ENCODE measurements at places on chromosomes 12 and 14.
A peak's percentile ranks its signal among the peaks of the same experiment; 100 is the strongest.

- DNase-seq: no peak
These were observed 26.0 kb upstream of the IL22 start for GRCh38 chr12:68279227-68280054.

- no peak for DNase-seq
These were observed 13.8 kb downstream of the TAOK3 start for GRCh38 chr12:118358612-118359540.

GRCh38 chr12:84397263-84397662 lies 515.3 kb downstream of the SLC6A15 start:
- no peak for DNase-seq

DNA sequence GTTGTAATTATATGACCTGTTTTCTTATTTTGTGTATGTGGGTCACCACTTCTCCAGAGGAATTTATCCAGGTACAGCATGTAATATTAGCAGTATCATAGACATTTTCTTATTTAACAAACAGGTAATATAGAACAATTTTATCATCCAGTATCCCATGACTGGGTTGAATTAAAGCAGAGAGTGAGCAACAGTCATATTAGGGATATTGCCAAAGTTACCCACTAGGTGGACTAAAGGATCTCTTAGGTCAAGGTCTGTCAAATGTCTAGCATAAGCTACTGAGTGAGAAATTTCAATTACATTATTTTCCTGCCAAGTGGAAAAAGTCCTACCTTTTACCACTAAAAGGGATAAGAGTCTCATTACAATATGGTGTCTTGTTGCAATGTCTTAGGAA lies 62.1 kb upstream of the TRIM9 start:
- DNase-seq: no peak

DNA sequence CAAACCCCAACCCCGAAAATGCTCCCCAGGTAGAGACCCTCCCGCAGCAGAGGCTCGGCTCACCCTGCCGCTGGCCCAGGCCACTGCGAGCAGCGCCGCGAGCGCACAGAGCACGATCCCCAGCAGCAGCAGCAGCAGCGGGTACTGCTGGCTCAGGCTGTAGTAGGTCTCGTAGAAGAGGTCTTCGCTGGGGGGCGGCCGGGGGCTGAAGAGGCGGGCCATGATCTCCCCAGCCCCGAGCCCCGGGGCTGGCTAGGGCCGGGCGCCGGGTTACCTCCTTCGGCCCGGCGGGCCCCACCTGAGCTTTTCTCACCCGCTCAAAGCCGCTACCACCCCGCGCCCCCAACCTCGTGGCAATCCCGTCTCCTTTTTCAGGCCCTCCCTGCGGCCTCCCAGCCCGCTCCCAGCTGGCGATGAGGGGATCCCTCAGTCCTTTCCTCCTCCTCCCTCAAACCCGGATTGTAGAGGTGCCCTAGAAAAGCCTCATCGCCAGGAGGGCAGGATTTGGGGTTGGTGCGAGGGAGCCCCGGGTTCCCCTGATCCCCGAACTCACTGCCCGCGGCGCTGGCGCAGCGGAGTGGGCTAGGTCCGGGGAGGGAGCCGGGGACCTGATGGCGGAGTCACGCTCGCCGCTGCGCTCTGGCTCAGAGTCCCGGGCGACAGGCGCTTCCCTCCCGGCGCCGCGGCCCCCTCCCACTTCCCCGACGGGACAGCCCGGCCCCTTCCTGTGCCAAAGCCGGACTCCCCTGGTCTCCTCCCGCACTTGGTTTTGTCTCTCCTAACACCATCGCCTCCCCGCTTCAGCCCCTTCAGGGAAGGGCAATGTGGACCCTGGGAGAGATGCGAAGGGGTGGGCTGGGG lies at the start of gene ADCY4:
ADCY4 (minus strand) TSS at position 641 of the 861 bp plus-strand sequence; CDS start at position 222, 419 bp downstream.
- no peak for DNase-seq

DNA sequence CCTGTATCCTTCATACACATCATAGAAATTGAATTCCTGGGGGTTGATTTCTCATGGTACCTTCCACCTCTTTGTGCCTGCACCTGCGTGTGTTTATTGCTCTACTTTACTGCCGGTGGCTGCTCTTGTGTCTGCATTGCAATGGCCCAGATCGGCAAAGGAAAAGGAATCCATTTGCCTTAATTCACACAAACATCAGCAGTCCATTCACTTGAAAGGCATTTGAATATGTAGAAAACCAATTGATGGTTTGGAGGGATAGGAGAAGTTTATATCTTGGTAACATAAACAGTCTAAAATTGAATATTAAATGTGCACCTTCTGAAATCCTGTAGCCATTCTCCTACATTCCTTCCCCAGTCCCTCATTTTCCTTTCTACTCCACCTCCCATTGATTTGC lies 74.0 kb downstream of the SNAPC1 start:
- no peak for DNase-seq

- no peak for DNase-seq
These were observed 23.3 kb downstream of the TC2N start for GRCh38 chr14:91844029-91844428.

DNA sequence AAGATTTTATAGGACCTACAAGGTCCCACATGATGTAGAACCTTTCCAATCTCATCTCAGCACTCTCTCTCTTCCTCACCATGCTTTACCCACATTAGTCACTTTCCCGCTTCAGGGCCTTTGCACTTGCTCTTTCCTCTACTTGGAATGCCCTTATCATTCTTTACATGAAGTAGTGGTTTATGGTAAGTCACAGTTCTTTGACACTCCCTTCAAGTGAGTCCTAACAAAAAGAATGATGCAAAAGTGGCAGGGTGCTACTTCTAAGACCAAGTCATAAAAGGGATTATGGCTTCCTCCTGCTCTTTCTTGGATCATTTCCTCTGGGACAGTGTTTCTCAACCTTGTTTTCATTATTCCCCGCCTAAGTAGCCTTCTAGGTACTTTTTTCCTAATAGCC lies 13.1 kb downstream of the TMBIM4 start:
- DNase-seq: no peak

DNA sequence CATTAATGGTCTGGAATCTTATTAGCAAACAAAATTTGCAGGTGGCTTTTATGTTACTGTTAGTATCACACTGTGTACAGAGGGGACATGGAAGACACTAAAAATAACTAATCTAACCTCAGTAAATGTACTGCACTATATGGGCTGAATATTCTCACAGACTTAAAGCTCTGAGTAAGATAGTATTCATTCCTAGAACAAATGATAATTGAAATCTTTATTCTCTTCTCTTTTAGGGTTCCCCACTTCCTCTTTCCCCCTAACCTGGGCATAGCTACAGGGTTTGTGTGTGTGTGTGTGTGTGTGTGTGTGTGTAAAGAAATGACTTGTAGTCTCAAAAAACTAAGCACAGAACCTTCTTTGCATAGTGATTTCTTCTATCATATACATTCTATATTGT lies 21.4 kb upstream of the HECTD1 start:
- peak; percentile 36 for DNase-seq

GRCh38 chr12:9184276-9184675 lies 23.9 kb downstream of the PZP start:
- no peak for DNase-seq

DNA sequence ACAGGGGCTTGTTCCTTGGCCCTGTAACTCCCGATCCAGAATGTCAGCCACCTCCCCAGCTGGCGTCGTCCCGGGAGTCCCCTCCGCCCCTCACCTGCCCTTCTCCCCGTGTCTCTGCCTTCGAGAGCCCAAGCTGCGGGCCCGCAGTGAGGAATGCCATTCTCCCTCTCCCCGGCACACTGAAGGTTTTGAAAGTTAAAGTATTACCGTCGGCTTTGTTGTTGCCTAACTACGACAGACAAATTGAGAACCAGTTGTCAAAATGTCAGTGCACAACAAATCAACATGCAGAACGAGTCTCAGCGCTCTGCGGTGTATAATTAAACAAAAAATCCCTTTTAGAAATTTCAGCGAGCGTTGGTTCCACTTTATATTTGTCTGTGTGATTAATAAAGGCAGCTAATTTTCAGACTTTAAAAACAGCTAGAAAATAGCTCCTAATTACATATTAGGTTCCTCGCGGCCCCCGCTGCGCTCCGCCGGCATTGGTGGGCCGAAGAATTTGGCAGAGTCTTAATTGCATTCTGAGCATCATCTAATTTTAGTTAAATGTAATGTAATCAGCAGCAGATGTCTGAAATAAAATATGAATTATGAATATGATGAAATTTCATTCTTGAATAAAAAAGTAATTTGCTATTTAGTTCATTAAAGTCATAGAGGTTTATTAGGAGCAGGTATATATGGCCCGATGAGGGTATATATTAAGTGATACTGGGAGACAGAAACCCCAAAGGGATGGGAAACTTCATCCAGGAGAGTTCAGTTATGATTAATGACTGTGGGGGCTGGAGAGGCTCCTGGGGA lies 40.3 kb downstream of the MVK start:
- DNase-seq: no peak

DNA sequence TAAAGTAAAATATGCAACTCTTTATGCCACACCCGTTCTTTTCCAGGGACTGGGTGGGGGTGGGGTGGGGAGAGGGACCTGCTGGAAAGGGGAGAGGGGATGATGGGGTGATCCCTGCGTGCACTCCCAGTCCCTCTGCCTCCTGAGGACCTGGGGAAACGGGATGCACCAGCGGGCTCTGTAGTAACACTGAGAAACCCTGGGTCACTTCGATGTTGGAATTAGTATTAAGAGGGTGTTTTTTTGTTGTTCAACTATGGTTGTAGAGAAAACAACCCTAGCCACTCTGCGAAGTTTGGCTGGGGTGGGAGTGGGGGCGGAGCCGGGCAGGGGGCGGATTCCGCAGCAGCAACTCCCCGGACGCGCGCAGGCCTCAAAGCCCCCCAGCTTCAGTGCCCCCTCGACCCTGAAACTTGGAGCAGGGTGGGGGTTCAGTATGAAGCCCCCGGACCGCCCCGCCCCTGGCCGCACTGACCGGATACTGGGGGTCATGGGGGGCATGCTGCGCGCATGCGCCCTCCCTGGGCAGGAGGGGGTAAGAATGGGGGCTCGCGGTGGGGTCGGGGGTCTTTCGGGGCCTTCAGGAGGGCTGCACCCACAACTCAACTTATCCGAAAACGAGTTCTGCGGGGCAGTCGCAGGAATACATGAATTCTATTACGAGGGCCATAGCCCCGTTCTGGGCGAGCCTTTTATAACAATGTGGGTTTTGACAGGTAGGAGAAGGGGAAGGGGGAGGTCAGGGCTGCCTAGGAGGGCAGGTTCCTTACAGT lies 1.3 kb upstream of the ARHGEF25 start:
- no peak for DNase-seq

DNA sequence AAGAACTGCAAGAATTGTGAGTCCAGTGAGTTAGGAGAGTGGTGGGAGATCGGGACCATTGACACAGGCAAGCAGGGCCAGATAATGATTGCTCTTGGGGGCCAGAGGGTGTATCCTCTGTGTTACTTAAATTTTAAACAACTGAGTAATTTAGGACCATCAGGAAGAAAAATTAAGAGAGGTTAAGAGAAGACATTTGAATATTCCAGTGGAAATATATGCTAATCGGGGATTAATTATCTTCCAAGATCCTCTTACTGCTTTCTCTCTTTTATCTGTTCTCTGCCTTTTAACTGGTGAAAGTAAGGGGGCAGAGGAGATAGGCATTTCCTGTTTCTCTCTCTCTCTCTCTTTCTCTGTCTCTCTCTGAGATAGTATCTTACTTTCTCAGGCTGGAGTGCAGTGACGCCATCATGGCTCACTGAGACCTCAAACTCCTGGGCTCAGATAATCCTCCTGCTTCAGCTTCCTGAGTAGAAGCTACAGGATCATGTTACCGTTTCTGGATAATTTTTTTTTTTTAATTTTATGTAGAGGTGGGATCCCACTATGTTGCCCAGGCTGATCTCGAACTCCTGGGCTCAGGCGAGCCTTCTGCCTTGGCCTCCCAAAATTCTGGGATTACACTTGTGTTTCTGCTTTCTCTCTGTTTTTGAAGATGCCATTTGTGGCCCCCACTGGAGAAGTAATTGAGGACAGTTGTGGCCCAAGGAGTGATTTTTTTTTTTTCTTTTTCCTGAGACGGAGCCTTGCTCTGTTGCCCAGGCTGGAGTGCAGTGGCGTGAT lies 85.1 kb downstream of the DIP2B start:
- no peak for DNase-seq

- DNase-seq: no peak
These were observed 74.7 kb downstream of the NIN start for GRCh38 chr14:50756300-50756699.

- no peak for DNase-seq
These were observed 3.6 kb downstream of the BMAL2 start for GRCh38 chr12:27336282-27336653.

DNA sequence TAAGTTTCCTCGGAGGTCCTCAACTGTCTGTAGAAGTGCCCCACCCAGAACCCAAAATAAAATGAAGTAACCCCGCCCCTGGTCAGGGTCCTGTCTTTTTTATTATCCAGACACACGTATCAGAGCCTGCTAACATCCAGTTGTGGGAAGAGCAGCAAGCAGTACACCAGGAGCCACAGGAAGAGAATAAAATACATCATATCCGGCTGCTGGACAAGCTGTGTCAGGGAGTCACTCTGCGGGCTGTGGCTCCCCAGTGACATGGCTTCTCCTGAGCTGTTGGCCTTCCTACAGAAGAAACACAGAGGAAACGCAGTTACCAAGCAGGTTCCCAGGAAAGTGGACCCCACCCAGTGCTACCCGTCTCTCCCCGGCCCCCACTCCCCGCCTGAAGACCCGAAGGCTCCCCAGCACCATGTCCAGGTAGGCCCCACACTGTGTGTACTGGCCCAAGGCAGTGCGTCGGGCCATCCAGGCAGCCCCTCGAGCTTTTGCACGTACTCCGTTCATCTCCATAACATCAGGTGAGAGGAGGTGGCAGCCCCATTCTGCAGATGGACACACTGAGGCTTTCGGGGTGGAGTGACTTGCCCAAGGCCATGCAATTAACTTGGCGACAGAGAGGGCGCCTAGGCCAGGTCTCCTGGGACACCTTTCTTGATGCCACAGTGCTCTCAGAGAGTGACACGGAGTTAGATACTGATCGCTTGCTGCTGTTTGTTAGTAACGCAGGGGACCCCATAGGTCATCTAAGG lies 34.3 kb upstream of the DICER1 start:
- DNase-seq: no peak

- DNase-seq: peak; percentile 70
These were observed at the start of gene GLIPR1 for GRCh38 chr12:75480469-75480949. Gene GLIPR1 (plus strand): TSS chr12:75480755. CDS start chr12:75480881, 126 bp downstream.

DNA sequence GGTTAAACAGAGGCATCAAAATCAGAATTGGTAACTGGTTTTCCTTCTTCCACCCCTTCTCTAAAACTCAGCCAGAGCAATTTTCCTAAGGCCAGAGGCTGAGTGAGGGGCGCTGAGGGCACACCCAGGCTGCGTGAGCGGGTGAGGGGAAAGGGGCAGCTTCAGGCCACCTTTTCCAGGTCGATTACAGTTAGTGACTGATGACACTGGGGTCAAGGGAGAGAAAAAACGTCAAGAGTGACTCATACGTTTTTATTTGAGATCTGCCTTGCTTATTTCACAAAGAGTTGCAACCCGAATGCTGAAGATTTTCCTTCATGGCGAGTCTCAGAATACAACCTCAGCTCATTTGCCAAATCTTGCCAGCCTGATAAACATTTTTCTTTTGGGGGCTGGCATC lies 46.7 kb upstream of the EVL start:
- no peak for DNase-seq

DNA sequence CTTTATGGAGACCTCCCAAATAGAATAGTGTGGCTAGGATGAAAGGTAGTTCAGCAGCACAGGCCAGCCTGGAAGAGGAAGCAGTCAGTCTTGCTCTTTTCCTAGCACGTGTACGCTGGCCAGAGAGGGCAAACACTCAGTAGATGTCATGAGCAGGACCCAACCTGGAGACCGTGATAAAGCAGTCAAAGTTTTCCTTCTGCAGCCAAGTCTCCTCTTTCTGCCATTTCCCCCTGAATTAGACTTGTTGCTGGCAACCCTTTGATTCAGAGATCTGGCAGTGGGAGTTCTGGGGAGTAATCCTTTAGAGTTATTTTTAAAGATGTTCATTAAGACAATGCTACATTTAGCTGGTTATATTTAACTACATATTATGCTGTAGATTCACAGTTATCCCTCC lies 183.7 kb downstream of the EXOC5 start:
- DNase-seq: no peak

GRCh38 chr12:57745485-57745881 lies 644 bp downstream of the TSPAN31 start:
- no peak for DNase-seq

Data from GM06990 (cell line).